ENCODE measurements at places on chromosomes 2 and 18.

- no peaks in the 10 kb centered on the region for H3K27me3 ChIP-seq
- H3K27ac ChIP-seq, result no peak overlapping the region
- DNase-seq, result no peak
- no peaks in the 10 kb centered on the region for H3K36me3 ChIP-seq
- H3K4me1 ChIP-seq, result no peaks in the 10 kb centered on the region
- H3K4me3 ChIP-seq, result no peak overlapping the region
Observed at GRCh38 chr18:55405893-55406406, 182.0 kb downstream of the TCF4 start.

- DNase-seq, result no peak
- peaks cover 7% of the 10 kb centered on the region for H3K36me3 ChIP-seq
- H3K27me3 ChIP-seq, result peaks cover 10% of the 10 kb centered on the region
- H3K27ac ChIP-seq, result no peak overlapping the region
- peaks cover 10% of the 10 kb centered on the region for H3K4me1 ChIP-seq
- no peak overlapping the region for H3K4me3 ChIP-seq
Observed at GRCh38 chr2:70305531-70305930, 3.7 kb upstream of the FAM136A start.

GRCh38 chr2:24191156-24191555, 16.3 kb downstream of the FAM228A start:
- DNase-seq, result no peak
- H3K27ac ChIP-seq, result no peak overlapping the region
- H3K27me3 ChIP-seq, result peaks cover 10% of the 10 kb centered on the region
- H3K4me3 ChIP-seq, result no peak overlapping the region
- no peaks in the 10 kb centered on the region for H3K4me1 ChIP-seq

GRCh38 chr2:48105848-48106247, 199.6 kb upstream of the FBXO11 start:
- no peak for DNase-seq
- H3K27ac ChIP-seq, result no peak overlapping the region
- peaks cover 33% of the 10 kb centered on the region for H3K27me3 ChIP-seq

DNA sequence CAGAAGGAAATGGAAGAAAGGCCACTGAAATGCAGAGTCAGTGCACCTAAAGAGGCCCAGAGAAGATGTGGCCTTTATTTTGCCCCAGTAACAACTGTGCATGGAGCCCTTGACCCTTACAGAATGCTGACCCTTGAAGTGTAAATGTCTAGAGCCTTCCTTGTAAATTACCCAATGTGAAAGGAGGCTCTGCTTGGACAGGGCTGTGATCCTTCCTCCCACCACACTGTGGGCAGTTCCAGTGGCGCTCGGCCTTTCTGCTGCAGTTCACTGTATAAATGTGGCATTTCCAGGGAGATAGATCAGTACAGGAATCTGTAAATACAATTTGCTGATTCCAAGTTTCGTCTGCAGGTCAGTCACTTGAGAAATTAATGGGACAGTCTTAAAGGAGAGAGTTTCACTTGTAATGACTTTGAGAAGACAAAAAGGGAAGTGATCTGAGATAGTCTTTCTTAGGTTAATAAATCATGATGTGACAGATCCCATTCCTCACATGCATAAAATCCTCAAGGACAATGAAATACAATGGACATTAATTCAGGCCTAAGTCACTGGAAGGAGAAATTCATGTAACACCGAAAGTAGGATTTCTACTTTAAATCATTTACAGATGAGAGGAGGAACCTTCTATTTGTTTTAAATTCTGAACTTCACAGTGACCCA, 133.8 kb upstream of the LMAN1 start:
- peaks cover 1% of the 10 kb centered on the region for H3K36me3 ChIP-seq
- H3K27me3 ChIP-seq, result no peaks in the 10 kb centered on the region
- no peak overlapping the region for H3K4me3 ChIP-seq

- no peaks in the 10 kb centered on the region for H3K27me3 ChIP-seq
- no peaks in the 10 kb centered on the region for H3K4me1 ChIP-seq
- no peak for DNase-seq
- no peaks in the 10 kb centered on the region for H3K36me3 ChIP-seq
- no peak overlapping the region for H3K4me3 ChIP-seq
Observed at GRCh38 chr2:164781394-164781793, 60.2 kb downstream of the COBLL1 start.

DNA sequence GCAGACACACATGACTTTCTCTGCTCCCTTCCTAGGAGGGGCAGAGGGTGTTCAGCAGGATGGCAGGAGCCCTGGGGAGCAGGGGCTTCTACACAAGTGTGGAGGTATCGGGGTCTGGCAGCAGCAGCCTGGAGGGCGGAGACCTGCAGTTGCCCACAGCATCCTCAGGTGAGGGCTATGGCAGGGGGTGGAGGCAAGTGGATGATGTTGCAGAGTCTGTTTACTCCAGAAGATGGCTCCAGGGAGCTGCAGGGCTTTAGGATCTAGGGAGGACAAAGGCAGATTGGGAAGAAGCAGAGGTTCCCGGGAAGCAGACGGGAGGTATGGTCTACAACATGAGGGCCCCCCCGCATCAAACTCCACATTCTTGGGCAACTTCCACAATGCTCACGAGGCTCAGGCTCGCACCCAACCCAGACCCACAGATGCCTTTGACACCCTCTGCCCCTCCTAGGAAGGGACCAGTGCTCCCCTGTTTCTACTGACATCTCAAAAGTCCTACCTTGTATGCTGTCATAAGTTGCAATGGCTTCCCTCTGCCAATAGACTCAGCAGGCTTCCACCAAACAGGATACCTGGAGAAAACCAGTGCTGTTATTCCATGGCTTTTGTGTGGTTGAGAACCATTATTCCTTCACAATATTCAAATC, 12.0 kb upstream of the ATP6V1C2 start:
- H3K4me1 ChIP-seq, result no peaks in the 10 kb centered on the region
- H3K27ac ChIP-seq, result no peak overlapping the region
- H3K4me3 ChIP-seq, result no peak overlapping the region
- no peaks in the 10 kb centered on the region for H3K36me3 ChIP-seq
- peaks cover 68% of the 10 kb centered on the region for H3K27me3 ChIP-seq

DNA sequence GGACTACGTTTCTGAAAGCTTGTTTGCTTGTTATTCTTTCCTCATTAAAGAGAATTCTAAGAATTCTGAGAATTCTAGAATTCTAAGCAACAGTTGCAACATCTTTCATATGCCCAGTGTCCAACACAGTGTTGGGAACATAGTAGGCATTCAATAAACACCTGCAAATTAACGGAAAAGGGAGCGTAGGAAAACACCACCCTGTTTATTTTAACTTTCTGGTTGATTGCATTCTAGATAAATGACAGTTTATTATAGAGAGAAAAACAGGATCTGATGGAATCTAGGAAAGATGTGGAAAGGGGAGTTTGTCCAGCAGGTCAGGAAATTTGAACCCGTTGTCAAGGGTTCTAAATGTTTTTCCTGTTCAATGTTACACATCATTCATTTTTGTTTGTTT, 24.2 kb upstream of the EFEMP1 start:
- DNase-seq, result no peak
- no peak overlapping the region for H3K4me3 ChIP-seq
- H3K27ac ChIP-seq, result no peak overlapping the region
- H3K4me1 ChIP-seq, result no peaks in the 10 kb centered on the region
- no peaks in the 10 kb centered on the region for H3K36me3 ChIP-seq

DNA sequence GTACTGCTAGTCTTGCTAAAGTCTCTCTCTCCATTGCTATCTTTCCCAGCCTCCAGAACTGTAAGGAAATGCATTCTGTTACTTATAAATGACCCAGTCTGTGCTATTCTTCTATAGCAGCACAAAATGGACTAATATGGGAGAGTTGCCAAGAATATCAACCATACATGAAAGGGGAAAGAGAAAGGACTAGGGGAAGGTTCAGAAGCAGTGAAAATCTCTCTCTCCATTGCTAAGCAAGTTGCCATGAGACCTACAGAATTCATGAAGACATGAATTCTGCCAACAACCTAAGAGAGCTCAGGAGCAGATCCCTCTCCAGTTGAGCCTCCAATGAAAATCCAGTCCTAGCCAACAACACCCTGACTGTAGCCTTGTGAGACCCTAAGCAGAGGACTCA, 3.6 kb upstream of the TRABD2A start:
- H3K27ac ChIP-seq, result no peak overlapping the region
- H3K27me3 ChIP-seq, result no peaks in the 10 kb centered on the region
- peaks cover 49% of the 10 kb centered on the region for H3K4me1 ChIP-seq
- peaks cover 19% of the 10 kb centered on the region for H3K36me3 ChIP-seq

- DNase-seq, result no peak
- no peak overlapping the region for H3K4me3 ChIP-seq
- peaks cover 40% of the 10 kb centered on the region for H3K27me3 ChIP-seq
- H3K27ac ChIP-seq, result no peak overlapping the region
- H3K36me3 ChIP-seq, result no peaks in the 10 kb centered on the region
Observed at GRCh38 chr2:172991031-172991430, 84.6 kb upstream of the MAP3K20 start.

DNA sequence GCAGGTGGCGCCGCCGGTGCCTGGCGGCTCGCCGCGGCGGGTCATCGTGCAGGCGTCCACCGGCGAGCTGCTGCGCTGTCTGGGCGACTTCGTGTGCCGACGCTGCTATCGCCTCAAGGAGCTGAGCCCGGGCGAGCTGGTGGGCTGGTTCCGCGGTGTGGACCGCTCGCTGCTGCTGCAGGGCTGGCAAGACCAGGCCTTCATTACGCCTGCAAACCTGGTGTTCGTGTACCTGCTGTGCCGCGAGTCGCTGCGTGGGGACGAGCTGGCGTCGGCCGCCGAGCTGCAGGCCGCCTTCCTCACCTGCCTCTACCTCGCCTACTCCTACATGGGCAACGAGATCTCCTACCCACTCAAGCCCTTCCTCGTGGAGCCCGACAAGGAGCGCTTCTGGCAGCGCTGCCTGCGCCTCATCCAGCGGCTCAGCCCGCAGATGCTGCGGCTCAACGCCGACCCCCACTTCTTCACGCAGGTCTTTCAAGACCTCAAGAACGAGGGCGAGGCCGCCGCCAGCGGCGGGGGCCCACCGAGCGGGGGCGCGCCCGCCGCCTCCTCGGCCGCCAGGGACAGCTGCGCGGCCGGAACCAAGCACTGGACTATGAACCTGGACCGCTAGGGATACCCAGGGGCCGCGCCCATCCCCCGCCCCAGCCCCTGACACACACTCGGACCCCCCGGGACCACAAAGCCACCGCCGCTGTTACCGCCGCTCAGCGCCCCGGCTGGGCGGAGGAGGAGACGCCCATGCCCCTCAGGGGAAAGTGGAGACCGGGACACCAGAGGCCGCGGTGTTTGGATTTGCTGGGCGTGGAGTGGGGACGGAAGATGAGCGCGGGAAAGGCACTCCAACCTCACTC, 1.1 kb downstream of the CDK5R2 start:
- H3K27me3 ChIP-seq, result peaks cover 89% of the 10 kb centered on the region
- peaks cover 3% of the 10 kb centered on the region for H3K36me3 ChIP-seq
- peak overlapping the region; percentile 61 for H3K4me3 ChIP-seq

GRCh38 chr2:180412219-180412618, 405.1 kb upstream of the CWC22 start:
- DNase-seq, result no peak
- no peaks in the 10 kb centered on the region for H3K4me1 ChIP-seq
- H3K36me3 ChIP-seq, result no peaks in the 10 kb centered on the region
- no peak overlapping the region for H3K27ac ChIP-seq

- peak overlapping the region; percentile 87 for H3K4me3 ChIP-seq
- H3K27ac ChIP-seq, result no peak overlapping the region
- no peak for DNase-seq
- peaks cover 5% of the 10 kb centered on the region for H3K36me3 ChIP-seq
Observed at GRCh38 chr2:230922951-230923717, 1.9 kb downstream of the GPR55 start.

GRCh38 chr2:26195040-26195984, 22.4 kb downstream of the GAREM2 start:
- H3K27me3 ChIP-seq, result no peaks in the 10 kb centered on the region
- peaks cover 52% of the 10 kb centered on the region for H3K36me3 ChIP-seq
- H3K4me3 ChIP-seq, result no peak overlapping the region

- peak overlapping the region; percentile 84 for H3K27ac ChIP-seq
- peak overlapping the region; percentile 90 for H3K4me3 ChIP-seq
- H3K27me3 ChIP-seq, result no peaks in the 10 kb centered on the region
Observed at GRCh38 chr2:18559531-18560030, 872 bp downstream of the RDH14 start.

DNA sequence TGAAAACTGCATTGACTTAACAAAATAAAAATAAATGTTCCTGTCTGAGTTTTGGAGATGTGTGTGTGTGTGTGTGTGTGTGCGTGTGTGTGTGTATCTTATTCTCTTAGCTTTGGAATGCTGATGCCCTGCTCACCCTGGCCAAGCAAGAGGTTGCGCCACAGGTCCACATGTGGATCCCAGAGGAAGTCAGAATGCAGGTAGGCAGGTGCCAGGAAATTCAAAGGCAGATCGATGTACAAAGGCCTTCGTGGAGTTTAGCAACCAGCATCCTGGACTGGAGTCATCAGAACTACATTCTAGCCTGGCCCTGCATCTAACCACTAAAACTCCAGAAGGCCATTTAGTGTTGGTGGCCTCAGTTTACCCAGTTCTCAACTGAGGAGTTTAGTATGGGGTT, 12.4 kb downstream of the G6PC2 start:
- no peak for DNase-seq
- H3K27me3 ChIP-seq, result peaks cover 39% of the 10 kb centered on the region
- no peaks in the 10 kb centered on the region for H3K36me3 ChIP-seq

DNA sequence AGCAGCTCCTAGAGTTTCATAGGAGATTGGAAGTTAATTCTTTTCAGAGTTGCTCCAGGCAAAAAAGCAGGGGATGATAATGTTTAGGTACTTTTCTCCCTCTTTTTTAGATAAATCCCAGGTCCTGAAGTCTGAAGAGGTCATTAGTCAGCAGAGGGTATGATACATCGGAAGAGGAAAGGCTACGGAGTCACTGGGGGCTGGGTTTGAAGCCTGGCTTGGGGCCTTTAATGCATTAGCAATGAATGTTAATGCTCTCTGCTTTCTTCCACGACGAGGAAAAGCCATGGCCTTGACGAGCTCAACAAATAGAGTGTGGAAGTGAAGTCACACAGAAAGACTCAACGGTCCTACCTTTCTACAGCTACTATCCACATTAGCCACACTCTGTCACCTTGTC, 235.1 kb downstream of the NCKAP5 start:
- no peak overlapping the region for H3K27ac ChIP-seq
- H3K4me3 ChIP-seq, result no peak overlapping the region
- H3K4me1 ChIP-seq, result no peaks in the 10 kb centered on the region
- DNase-seq, result no peak
- peaks cover 1% of the 10 kb centered on the region for H3K36me3 ChIP-seq

- H3K4me3 ChIP-seq, result no peak overlapping the region
- no peak for DNase-seq
- H3K27me3 ChIP-seq, result peaks cover 47% of the 10 kb centered on the region
- H3K27ac ChIP-seq, result no peak overlapping the region
Observed at GRCh38 chr2:133936601-133937000, 317.3 kb upstream of the MGAT5 start.

- H3K36me3 ChIP-seq, result no peaks in the 10 kb centered on the region
- no peaks in the 10 kb centered on the region for H3K4me1 ChIP-seq
- no peaks in the 10 kb centered on the region for H3K27me3 ChIP-seq
Observed at GRCh38 chr18:11339188-11339775, 189.9 kb upstream of the PIEZO2 start.

GRCh38 chr18:75076286-75076685, 132.7 kb downstream of the PTGR3 start:
- H3K36me3 ChIP-seq, result peaks cover 2% of the 10 kb centered on the region
- H3K4me3 ChIP-seq, result no peak overlapping the region
- no peak for DNase-seq
- no peak overlapping the region for H3K27ac ChIP-seq
- peaks cover 18% of the 10 kb centered on the region for H3K4me1 ChIP-seq

- no peaks in the 10 kb centered on the region for H3K4me1 ChIP-seq
- no peak overlapping the region for H3K4me3 ChIP-seq
- no peaks in the 10 kb centered on the region for H3K36me3 ChIP-seq
- no peak for DNase-seq
- no peaks in the 10 kb centered on the region for H3K27me3 ChIP-seq
Observed at GRCh38 chr2:71923887-71924533, 223.7 kb downstream of the CYP26B1 start.
